ENCODE measurements at places on chromosomes 11 and 22.

DNA sequence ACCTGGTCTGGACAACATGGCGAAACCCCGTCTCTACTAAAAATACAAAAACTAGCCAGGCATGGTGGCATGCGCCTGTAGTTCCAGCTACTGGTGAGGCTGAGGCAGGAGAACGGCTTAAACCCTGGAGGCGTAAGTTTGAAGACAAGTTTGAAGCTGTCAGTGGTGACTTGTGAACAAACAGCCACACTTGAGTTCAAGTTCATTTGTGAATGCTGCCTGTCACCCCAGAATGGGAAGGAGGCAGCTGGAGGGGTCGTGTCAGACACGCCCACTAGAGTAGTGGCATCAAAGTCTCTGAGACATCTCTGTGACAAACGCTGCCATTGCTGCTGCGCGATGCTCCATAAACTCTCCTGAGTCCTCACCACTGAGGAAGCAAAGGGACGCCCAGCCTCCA, 74.2 kb downstream of the DGCR2 start:
- DNase-seq, result no peak

- no peak for DNase-seq
Measured at GRCh38 chr11:130831506-130831905, 84.8 kb downstream of the SNX19 start.

DNA sequence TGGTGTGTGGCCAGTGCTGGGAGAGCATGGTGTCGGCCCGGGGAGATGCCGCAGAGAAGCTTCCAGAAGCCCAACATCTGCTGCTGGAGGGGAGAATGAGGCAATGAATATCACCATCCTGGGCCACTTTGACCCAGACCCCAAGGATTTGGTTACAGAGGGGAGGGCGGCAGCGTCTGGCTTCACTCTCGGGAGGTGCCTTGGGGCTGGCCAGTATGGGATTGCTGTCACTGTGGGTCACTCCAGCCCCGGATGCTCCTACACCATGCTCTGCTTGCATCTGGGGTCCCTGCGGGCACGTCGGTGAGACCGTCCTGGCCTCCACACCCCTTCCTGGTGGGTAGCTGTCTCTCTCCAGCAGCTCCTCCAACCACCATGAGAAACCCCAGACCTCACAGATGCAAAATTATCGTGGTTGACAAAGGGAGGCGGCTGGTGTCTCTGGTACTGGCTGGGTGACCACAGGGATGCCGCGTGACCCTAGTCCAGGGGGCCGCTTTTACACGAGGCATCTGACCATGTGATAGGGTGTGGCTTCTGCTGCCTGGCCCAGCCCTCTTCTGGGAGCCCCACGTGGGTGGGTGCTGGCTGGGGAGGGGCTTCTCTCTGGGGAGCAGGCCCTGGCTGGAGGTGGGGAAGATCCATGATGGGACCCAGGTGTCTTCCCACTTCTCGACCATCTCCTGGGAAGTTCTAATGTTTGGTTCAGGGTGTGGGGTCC, 5.7 kb downstream of the KCNQ1 start:
- no peak for DNase-seq

- DNase-seq, result no peak
Measured at GRCh38 chr11:72120930-72121329, 8.4 kb upstream of the ANAPC15 start.

DNA sequence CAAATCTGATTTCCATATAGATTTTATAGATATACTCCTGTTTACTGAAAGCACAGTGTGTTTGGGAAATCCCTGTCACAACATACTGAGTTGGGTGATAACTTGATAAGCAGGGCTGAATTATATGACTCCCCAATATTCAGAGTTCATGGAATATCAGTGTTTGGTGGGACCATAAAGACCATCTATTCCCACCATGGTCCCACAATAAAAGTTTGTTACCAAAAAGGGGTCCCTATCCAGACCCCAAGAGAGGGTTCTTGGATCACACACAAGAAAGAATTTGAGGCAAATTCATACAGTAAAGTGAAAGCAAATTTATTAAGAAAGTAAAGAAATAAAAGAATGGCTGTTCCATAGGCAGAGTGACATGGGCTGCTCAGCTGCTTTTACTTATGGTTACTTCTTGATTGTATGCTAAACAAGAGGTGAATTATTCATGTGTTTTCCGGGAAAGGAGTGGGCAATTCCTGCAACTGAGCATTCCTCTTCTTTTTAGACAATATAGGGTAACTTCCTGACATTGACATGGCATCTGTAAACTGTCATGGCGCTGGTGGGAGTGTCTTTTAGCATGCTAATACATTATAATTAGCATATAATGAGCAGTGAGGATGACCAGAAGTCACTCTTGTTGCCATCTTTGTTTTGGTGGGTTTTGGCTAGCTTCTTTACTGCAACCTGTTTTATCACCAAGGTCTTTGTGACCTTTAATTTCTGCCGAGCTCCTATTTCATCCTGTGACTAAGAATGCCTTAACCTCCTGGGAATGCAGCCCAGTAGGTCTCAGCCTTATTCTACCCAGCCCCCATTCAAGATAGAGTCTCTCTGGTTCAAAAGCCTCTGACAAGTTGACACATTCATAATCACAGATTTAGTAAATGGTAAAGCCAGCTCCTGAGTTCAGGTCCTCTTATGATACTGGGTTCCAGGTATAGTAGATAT, 240.6 kb upstream of the PDGFD start:
- DNase-seq, result peak; percentile 10

All from ELF-1 (cell line).